ENCODE measurements at places on chromosomes 6 and 20. TPM values are rescaled to one million over a fixed set of nuclear protein-coding genes. Genes with fewer than 3 reads are reported as not detected.

Gene GDAP1L1
- total RNA-seq: not detected

Gene ECHDC1
- total RNA-seq: 81.9 TPM

Gene RBL1
- 14.0 TPM for total RNA-seq

Gene HMGN3
- total RNA-seq: 52.0 TPM

Gene LY6G6F
- not detected for total RNA-seq

Gene MRS2
- total RNA-seq: 26.0 TPM

Gene REM1
- not detected for total RNA-seq

Gene CST7
- total RNA-seq: not detected

DNA sequence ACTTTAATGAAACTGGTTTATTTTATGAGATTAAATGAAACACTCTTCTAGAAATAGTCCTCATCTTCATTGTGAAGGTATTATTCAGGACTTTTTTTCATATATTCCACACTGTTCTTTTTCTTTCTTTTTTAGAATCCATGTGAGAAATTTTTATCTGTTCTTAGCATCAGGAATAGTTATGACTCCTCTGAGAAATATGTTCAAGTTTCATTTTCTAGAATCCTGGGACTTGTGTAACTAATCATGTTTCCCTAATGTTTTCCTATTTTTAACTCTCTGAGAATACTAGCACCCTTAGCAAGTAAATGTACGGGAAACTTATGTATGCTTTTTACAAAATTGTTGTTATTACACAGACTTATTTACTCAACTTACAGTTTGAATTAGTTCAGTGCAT is 407.8 kb downstream of the CBLN4 start:
- H3K4me1 ChIP-seq: no peaks in the 10 kb centered on the region
- no peaks in the 10 kb centered on the region for H3K27me3 ChIP-seq
- no peaks in the 10 kb centered on the region for H3K36me3 ChIP-seq
- no peak overlapping the region for H3K4me3 ChIP-seq
- DNase-seq: no peak
- H3K27ac ChIP-seq: no peak overlapping the region

DNA sequence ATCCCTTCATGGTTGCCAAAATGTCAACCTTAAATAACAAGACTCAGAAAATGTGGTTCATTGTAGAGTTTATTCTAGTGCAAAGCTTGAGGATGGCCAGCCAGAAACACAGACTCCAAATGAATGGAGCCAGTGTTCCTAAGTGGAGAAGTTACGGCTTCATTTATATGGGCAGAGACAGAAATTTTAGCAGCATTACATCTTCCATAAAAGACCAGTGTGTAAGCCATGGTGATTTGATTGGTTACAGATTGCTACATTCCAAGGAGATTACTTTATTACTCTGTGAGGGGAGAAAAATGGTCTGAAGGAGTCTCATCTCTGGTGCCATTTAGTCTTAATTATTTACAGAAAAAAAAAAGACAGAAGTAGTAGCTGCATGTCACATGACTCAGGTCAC is 97.8 kb downstream of the OTOR start:
- no peak for DNase-seq
- no peak overlapping the region for H3K4me3 ChIP-seq
- H3K36me3 ChIP-seq: no peaks in the 10 kb centered on the region
- H3K27ac ChIP-seq: no peak overlapping the region
- H3K4me1 ChIP-seq: no peaks in the 10 kb centered on the region

DNA sequence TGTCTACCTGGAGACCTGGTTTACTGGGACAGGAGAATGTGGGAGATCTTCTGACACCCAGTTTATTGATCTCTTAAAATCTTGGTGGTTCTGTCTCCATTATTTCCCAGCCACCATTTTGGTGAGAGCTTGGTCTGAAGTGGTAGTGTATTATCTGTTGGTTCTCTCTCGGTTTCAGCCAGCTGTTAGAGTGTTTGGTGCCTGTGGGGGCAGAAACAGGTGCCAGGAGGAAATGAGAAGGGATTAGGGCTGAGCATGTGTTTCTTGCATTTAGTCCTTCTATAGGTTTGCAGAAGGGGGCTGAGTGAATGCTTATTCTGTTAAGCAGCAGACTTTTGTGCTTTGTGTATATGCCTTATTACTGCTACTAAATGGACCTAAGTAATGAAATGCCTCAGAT is 9.6 kb downstream of the JARID2 start:
- no peaks in the 10 kb centered on the region for H3K36me3 ChIP-seq
- no peaks in the 10 kb centered on the region for H3K4me1 ChIP-seq
- no peak overlapping the region for H3K27ac ChIP-seq
- H3K27me3 ChIP-seq: no peaks in the 10 kb centered on the region

DNA sequence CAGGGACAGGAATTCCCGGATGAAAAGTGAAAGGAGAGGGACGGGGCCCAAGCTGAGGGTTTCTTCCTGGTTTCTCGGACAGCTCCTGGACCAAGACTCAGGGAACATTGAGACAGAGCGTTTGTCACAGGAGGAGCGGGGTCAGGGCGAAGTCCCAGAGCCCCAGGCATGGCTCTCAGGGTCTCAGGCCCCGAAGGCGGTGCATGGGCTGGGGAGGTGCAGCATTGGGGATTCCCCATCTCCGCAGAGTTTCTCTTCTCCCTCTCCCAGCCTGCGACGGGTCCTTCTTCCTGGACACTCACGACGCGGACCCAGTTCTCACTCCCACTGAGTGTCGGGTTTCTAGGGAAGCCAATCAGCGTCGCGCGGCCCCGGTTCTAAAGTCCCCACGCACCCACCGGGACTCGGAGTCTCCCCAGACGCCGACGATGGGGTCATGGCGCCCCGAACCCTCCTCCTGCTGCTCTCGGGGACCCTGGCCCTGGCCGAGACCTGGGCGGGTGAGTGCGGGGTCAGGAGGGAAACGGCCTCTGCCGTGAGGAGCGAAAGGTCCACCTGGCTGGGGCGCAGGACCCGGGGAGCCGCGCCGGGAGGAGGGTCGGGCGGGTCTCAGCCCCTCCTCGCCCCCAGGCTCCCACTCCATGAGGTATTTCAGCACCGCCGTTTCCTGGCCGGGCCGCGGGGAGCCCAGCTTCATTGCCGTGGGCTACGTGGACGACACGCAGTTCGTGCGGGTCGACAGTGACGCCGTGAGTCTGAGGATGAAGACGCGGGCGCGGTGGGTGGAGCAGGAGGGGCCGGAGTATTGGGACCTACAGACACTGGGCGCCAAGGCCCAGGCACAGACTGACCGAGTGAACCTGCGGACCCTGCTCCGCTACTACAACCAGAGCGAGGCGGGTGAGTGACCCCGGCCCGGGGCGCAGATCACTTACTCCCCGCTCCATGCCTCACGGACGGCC is 54.6 kb upstream of the POLR1H start:
- no peak overlapping the region for H3K27ac ChIP-seq
- H3K36me3 ChIP-seq: no peaks in the 10 kb centered on the region
- DNase-seq: no peak
- H3K4me1 ChIP-seq: no peaks in the 10 kb centered on the region
- peaks cover 3% of the 10 kb centered on the region for H3K27me3 ChIP-seq

GRCh38 chr20:11401988-11402387 is 515.7 kb upstream of the BTBD3 start:
- H3K27ac ChIP-seq: peak overlapping the region; percentile 73
- no peak for DNase-seq
- H3K4me1 ChIP-seq: no peaks in the 10 kb centered on the region
- no peaks in the 10 kb centered on the region for H3K27me3 ChIP-seq
- H3K4me3 ChIP-seq: peak overlapping the region; percentile 47

DNA sequence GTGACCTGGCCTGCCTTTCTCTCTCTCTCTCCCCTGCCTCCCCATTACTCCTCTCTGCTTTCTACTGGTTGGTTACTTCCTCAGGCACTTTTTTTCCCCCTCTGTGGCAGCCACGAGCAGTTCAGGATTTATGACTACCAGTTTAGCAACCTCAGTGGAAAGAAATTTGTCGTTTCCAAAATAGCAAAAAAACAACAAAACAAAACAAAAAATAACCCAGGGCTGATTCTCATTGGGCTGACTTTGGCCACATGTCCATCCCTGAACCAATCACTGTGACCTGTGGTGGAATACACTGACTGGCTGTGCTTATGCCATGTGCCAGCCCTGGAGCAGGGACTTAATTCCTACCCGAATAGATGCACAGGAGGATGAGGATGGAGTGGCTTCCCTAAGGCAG is 137.4 kb downstream of the TFAP2C start:
- H3K27ac ChIP-seq: no peak overlapping the region
- no peaks in the 10 kb centered on the region for H3K4me1 ChIP-seq
- H3K36me3 ChIP-seq: no peaks in the 10 kb centered on the region
- no peak for DNase-seq
- H3K27me3 ChIP-seq: no peaks in the 10 kb centered on the region

- no peaks in the 10 kb centered on the region for H3K36me3 ChIP-seq
- DNase-seq: no peak
- H3K27me3 ChIP-seq: peaks cover 17% of the 10 kb centered on the region
- no peaks in the 10 kb centered on the region for H3K4me1 ChIP-seq
- H3K4me3 ChIP-seq: no peak overlapping the region
These were observed 1.4 kb downstream of the SLC35F1 start for GRCh38 chr6:117908246-117909068.

- H3K4me3 ChIP-seq: no peak overlapping the region
- 0 out of 2 replicates have a peak, but pooled peaks cover 2% of the 10 kb centered on the region for H3K36me3 ChIP-seq
- H3K27ac ChIP-seq: no peak overlapping the region
- H3K27me3 ChIP-seq: no peaks in the 10 kb centered on the region
- H3K4me1 ChIP-seq: no peaks in the 10 kb centered on the region
- no peak for DNase-seq
These were observed 24.5 kb downstream of the GZF1 start for GRCh38 chr20:23386304-23387117.

GRCh38 chr20:53768329-53768728 is 174.7 kb upstream of the ZNF217 start:
- no peak for DNase-seq
- no peaks in the 10 kb centered on the region for H3K27me3 ChIP-seq
- H3K27ac ChIP-seq: peak overlapping the region; percentile 100
- no peaks in the 10 kb centered on the region for H3K36me3 ChIP-seq
- no peak overlapping the region for H3K4me3 ChIP-seq

- peak overlapping the region; percentile 90 for H3K27ac ChIP-seq
- no peaks in the 10 kb centered on the region for H3K27me3 ChIP-seq
- no peak for DNase-seq
- peak overlapping the region; percentile 71 for H3K4me3 ChIP-seq
- no peaks in the 10 kb centered on the region for H3K36me3 ChIP-seq
These were observed 45.4 kb upstream of the BTN3A2 start for GRCh38 chr6:26319405-26320128.

DNA sequence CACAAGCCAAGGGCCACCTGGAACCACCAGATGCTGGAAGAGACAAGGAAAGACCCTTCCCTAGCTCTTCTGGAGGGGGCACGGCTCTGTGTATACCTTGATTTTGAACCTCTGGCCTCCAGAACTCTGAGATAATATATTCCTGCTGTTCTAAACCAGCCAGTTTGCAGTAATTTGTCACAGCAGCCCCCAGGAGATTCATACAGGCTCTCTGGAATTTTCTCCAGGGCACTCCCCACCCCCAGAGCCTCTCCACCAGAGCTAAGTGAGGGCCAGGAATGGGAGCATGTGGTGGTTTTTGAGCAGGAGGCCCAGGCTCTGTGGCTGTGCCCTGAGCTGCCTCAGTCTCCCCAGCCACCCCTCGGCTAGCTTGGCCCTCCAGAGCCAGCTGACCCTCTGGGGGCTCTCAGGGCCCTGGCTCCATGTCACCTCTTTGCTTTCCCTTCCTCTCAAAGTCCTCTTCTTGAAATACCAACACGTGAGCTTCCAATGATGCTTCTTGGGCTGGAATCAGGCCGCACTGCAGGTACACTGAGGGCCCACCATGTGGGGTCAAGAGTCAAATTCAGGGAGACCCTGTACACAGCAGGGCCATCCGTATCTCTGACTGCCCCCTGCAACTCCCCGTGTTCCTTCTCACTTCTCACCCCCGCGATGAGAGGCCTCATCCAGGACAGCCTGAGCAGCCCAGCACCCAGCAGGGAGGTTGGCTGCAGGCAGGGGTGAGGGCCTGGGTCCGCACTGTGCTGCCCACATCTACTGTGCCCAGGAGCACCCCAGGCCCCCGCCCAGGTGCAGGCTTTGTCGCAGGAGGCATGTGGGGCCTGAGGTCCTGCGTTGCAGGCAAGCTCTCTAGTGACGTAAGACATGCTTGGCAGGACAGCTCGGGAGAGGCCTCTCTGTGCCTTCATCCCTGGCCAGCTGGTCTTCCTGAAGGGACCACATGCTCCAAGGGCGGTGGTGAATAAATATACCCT is 155.5 kb downstream of the ANKRD60 start:
- no peak overlapping the region for H3K4me3 ChIP-seq
- H3K27ac ChIP-seq: no peak overlapping the region
- no peaks in the 10 kb centered on the region for H3K27me3 ChIP-seq
- DNase-seq: no peak
- H3K4me1 ChIP-seq: no peaks in the 10 kb centered on the region
- no peaks in the 10 kb centered on the region for H3K36me3 ChIP-seq

- H3K4me3 ChIP-seq: no peak overlapping the region
- no peaks in the 10 kb centered on the region for H3K27me3 ChIP-seq
- DNase-seq: no peak
- H3K27ac ChIP-seq: no peak overlapping the region
- no peaks in the 10 kb centered on the region for H3K4me1 ChIP-seq
- H3K36me3 ChIP-seq: no peaks in the 10 kb centered on the region
These were observed 548.9 kb upstream of the ADGRB3 start for GRCh38 chr6:68086199-68086598.

DNA sequence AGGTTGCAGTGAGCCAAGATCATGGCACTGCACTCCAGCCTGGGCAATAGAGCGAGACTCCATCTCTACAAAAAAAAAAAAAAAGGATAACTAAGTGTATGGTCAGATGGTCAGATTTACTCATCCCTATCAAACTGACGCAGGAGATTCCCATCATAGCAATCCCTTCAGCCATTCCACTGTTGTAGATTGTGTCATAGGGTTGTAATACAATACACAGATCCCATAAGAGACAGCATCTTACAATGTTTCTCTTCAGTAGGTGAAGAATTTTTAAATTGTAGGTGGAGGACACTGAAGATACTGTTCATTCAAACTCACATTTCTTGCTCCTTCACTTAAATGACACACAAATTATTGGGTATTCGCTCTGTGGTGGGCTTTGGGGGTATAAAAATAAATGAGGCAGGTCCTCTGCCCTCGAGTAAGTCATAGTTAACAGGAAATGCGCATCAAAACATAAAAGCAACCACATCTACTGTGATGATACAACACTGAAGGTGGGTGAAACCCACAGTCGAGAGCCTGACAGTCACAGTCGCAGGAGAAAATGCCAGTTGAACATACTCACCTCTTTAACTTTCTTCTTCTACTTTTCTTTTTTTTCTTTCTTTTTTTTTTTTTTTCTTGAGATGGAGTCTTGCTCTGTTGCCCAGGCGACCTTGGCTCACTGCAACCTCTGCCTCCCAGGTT is 205.5 kb downstream of the ZNF217 start:
- H3K4me3 ChIP-seq: no peak overlapping the region
- DNase-seq: no peak
- H3K36me3 ChIP-seq: no peaks in the 10 kb centered on the region
- no peak overlapping the region for H3K27ac ChIP-seq
- H3K27me3 ChIP-seq: no peaks in the 10 kb centered on the region

- no peak for DNase-seq
- no peak overlapping the region for H3K27ac ChIP-seq
- no peaks in the 10 kb centered on the region for H3K36me3 ChIP-seq
- H3K4me1 ChIP-seq: no peaks in the 10 kb centered on the region
- H3K4me3 ChIP-seq: no peak overlapping the region
These were observed 196.1 kb downstream of the DLL1 start for GRCh38 chr6:170094686-170095272.

Data from Panc1 (cell line).